ENCODE measurements at places on chromosomes 7 and 10.

GRCh38 chr7:132108563-132108962, 467.7 kb downstream of the PLXNA4 start:
- no peak for DNase-seq

DNA sequence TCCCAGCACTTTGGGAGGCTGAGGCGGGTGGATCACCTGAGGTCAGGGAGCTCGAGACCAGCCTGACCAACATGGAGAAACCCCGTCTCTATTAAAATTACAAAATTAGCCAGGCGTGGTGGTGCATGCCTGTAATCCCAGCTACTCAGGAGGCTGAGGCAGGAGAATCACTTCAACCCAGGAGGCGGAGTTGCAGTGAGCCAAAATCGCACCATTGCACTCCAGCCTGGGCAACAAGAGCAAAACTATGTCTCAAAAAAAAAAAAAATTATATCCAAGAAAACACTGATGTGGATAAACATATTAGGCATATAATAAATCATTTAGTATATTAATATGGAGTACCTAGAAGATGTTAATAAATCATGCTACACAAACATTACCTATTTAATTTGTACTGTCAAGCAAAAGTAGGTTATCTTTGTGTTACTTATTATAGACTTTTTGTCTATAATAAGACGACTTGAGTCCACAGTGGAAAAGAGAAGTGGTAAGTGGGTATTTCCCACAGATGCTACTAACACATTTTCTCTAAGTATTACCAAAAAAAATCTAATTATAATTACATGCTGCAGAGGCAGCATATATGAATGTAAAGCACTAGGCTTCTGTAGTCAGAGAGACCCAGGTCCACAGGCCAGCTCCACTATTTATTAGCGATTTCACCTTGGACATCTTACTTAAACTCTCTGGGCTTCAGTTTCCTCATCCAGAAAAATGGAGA, 34.5 kb downstream of the DNMBP start:
- DNase-seq, result peak; percentile 56

DNA sequence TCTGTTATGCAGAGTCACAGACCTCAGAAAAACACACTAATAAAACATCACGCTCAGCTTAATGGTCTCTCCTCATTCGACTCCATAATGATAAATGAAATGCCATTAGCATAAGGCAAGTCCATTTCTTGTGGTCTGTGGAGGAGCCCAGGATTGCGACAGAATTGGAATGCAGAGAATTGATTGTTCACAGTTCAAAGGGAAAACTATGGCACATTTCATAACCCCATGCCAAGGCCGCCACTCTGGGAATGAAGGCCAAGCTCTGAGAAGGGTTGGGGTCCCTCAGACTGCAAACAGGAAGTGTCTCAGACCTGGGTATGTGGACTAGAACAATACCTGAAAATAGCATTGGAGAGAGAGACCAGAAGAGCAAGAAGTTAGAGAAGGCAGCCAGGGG, 398.9 kb downstream of the ADRA2A start:
- no peak for DNase-seq

- DNase-seq, result no peak
Observed at GRCh38 chr10:5858811-5859210, 30.9 kb downstream of the ANKRD16 start.

DNA sequence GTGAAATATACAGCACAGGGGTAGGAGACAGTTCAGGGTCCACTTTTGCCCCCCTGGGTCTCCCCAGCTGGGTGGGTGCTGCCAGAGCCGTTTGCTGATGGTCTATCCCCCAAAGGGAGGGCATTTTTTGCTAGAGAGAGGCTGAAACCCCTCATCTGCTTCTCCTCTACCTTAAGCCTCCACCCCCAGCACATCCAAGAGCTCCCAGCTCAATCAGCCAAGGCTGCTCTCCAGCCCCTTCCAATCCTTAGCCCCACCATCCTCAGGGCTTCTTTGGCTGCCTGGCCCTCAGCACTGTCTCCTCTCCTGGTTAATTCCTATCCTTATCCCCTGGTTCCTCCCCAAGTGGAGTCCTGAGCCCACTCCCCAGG, 153.1 kb downstream of the AOAH start:
- no peak for DNase-seq

GRCh38 chr7:111878785-111879184, 316.5 kb upstream of the IMMP2L start:
- no peak for DNase-seq

GRCh38 chr7:158948376-158948775, 92.0 kb downstream of the DYNC2I1 start:
- DNase-seq, result no peak

DNA sequence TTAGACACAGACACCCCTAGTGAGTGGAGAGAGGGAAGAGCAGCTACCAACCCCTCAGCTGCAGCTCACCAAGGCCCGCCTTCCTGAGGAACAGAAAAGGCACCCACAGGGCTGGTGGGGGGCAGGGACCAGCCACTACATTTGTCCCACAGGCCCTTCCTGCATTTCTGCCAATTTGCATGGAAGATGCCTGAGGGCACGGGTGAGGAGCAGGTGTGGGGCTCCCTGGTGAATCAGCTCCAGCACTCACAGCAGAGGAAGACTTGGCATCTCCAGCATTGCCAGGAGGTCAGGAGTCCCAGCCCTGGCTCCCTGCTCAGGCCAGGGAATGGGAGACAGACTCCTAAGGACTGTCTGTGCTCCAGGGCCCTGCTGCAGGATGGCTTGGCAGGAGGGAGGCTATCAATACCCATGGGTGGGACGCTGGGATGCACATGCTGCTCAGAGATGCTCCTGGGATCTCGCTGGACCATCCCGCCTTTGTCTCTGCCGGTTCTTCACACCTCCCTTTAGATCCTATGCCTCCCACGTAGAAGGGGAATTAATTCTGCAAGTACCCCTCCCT, 109.7 kb downstream of the SLIT1 start:
- DNase-seq, result no peak

DNA sequence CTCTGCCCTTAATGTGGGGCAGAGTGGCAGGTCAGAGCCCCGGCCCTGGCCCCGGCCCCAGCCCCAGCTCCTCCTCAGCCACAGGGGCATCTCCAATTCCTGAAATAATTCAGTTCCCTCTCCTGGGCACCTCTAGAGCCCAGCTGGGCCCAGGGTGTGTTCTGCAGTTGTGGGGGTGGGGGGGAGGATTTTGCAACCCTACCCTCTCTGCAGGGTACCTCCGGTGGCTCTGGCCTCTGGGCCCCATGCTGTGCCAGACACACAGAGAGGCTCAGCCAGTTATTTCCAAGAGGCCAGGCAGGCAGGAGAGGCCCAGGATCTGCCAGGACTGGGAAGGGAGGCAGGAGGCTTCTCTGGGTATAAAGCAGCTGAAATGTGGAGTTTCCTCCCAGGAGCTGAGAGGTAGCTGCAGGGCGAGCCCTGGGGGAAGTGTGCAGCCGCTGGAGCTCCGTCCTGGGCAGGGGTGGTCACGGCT, 47.9 kb downstream of the PWWP2B start:
- no peak for DNase-seq

- no peak for DNase-seq
Observed at GRCh38 chr7:94975336-94975735, 67.9 kb downstream of the PPP1R9A start.

DNA sequence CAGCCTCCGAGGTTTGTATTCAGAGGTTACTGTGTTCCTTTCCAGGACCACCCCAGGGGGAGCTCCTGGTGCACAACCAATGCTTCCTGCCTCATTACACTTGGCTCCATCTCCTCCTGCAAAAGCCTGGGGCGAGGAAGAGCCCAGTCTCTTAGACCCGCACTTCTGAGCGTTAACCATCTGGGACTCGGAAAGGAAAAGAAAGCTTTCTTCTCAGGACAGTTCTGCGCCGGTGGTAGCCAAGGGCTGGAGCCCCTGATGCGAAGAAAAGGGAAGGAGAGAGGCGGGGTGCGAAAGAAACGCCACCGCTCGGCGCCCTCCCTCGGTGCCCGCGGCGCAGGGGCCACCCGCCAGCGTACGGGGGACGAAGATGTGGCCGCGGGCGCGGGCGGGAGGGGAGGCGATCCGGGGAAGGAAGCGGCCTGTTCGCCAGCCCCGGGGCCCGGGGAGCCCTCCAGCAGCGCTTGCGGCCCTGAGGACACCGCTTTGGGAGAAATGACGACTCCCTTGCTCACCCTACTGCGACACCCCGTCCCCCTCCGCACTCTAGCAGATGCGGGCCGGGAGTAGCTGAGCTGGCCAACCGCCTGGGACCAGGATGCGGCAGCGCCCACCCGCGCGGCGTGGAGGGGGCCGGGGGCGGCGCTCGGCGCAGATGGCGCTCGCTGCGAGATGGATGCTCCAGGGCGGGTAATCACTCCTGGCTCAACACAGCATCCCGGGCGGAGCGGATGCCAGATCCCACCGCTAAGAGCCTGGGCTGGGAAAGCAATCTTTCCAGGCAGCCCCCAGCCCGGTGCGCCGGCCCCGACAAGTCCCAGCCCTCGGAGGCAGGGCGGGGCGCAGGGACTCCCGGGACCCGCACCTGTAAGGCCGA, 1.3 kb downstream of the NRCAM start:
- peak; percentile 57 for DNase-seq

- peak; percentile 44 for DNase-seq
Observed at GRCh38 chr7:74306730-74307469, 17.7 kb downstream of the CLIP2 start.

GRCh38 chr7:98840722-98841121, 29.1 kb downstream of the TMEM130 start:
- DNase-seq, result no peak

DNA sequence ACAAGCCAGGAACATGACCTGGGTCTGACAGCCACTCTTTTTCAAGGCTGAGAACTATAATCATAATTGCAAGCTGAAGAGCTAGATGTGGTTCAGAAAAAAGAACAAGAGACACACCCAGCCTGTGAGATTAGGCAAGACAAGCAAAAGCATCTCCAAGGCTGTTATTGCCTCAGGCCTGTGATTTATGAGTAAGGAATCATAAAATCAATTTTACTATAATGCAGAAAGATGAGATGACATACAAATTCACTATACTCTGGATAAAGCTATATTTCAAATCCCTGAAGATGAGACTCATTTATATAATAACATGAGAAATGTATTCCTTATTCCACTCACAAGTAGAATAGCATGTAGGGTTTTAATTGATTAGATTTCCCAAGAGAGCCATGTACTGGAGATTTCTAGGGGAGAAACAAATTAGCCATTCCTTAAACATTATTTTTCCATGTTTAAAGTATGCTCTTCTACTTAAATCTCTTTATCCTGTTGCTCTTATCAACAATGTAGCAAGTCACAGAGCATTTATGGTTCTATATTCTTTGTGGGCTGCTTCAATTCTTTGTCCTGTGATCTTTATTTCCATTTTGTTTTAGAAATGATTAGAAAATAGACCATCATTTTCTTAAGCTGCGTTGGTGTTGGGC, 47.4 kb downstream of the FHIP2A start:
- no peak for DNase-seq

GRCh38 chr7:1599640-1600395, 30.0 kb upstream of the PSMG3 start:
- no peak for DNase-seq

- no peak for DNase-seq
Observed at GRCh38 chr10:63250032-63250431, 116.9 kb downstream of the NRBF2 start.

- no peak for DNase-seq
Observed at GRCh38 chr7:41918597-41918996, 215.7 kb upstream of the INHBA start.

DNA sequence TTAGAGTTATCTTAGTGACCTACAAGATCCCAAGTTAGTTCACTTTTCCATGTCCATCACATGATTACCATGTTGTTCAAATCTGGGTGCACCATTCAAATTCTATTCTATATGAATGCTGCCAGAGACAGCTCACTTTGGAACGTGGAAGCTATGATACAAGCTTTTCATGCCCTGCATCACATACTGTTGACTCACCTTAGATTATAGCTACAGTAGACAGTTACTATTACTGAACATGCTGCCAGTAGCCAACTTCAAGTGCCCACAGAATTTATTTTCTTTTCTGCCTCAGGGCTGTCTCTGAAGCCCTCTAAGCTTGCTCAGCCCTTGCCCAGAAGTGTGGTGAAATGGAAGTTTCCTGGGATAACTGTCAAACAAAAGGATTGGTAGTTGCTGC, 231.1 kb downstream of the GPR158 start:
- DNase-seq, result no peak

GRCh38 chr7:99645590-99645989, 28.8 kb downstream of the ZSCAN25 start:
- DNase-seq, result no peak

GRCh38 chr7:132270517-132270916, 305.8 kb downstream of the PLXNA4 start:
- no peak for DNase-seq

DNA sequence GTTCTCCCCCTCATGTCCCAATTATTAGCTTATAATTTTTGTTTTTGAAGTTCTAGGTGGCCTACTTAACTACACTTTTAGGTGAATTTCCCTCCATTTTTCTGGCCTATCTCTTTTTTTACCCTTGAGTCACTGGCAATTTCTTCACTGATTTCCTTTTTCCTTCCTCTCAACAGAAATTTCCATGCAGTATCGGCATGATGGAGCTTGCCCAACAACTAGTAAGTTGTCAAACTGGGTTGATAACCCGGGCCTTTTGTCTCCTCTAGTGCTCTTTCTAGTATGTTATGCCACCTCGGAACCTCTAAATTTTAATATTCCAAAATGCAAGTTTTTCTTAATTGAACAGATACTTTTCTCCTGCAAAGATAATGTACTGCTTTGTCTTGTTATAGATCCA, 147.1 kb downstream of the MLLT10 start:
- DNase-seq, result no peak

Measured in GM06990 (cell line).